ENCODE measurements at places on chromosomes 1 and 21. TPM values are rescaled to one million over a fixed set of nuclear protein-coding genes. Genes with fewer than 3 reads are reported as not detected.
A peak's percentile ranks its signal among the peaks of the same experiment; 100 is the strongest.

Gene PRAMEF10
- not detected for total RNA-seq

Gene CNIH4
- total RNA-seq = 46.0 TPM

Gene NOL9
- 21.3 TPM for total RNA-seq

Gene PEAR1
- 11.2 TPM for total RNA-seq

Gene DDAH1
- total RNA-seq = 11.1 TPM

Gene FCRL3
- total RNA-seq = not detected

DNA sequence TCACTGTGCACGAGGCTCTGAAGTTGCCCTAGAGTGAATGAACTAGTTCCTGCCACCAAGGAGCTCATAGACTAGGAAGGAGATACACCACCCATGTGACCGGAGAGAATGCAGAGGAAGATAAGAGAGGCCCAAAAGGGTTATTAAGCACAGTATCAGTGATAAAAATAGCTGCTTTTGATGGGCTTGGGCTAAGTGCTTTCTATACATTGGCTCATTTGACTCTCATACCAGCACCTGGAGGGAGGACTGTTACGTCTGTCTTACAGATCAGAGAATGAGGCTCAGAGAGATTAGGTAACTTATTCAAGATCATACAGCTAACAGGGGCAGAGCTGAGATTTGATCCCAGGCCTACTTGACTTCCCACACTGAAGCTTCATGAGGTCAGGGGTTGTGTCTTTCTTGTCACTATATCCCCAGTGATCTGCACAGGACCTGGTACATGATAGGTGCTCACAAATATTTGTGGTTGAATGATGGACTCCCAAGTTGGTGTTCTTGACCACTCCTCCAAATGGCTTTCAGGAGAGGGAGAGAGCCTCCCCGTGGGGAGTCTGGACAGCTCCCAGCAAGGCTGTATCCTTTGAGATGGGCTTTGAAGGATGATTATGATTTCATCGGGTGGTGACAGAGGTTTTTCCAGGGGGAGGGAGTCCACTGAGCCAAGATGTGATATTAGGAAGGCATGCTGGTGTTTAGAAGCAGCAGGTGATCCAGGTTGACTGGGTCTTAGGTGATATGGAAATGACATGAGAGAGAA lies 14.4 kb downstream of the PPFIA4 start:
- peak; percentile 3 for DNase-seq

DNA sequence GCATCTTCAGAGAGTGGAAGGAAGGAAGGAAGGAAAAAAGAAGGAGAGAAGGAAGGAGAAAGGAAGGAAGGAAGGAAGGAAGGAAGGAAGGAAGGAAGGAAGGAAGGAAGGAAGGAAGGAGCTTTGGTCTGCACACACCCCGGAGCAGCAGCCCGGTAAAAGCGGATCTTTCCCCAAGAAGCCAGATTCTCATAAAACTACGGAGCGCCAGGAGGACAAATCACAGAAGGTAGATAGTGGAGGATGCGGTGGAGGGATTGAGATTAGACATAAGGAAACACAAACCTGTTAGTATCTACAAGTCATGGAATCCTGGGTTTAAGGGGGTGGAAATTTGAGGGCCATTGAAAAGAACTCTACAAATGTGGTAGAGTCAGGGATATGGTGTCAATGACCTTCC lies 36.7 kb downstream of the PAX7 start:
- DNase-seq = no peak

GRCh38 chr21:26806801-26807295 lies 38.4 kb downstream of the ADAMTS1 start:
- no peak for DNase-seq

- DNase-seq = no peak
Observed at GRCh38 chr21:37281993-37282392, 14.9 kb upstream of the VPS26C start.

DNA sequence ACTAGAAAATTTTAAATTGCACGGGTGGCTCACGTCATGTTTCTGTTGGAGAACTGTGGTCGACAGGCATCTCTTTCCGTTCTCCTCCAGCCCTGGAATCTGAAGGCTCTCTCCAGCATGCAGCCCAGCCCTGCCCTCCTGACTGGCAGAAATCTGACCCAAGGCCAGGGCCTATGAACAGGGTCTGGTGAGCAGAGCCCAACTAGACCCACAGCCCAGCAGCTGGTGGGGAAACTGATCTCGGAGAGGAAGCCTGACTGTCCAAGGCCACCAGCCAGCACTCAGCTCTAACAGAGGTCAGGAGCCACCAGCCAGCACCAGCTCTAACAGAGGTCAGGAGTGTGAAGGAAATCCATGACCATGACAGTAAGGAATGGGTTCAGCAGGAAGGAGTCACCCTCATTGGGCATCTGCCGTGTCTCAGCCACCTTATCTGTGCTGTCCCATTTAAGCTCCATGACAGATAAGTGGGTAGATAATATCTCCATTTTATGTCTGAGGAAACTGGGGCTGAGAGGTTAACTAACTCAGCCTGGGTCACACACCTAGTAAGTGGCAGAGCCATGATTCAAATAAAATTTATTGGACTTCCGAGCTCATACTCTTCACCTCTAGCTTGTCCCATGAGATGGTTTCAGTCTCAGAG lies 20.2 kb upstream of the PKP1 start:
- no peak for DNase-seq

- DNase-seq = no peak
Observed at GRCh38 chr1:229034342-229034741, 236.6 kb upstream of the RAB4A start.

- DNase-seq = peak; percentile 5
Observed at GRCh38 chr1:115062542-115063004, 26.7 kb downstream of the TSPAN2 start.

- no peak for DNase-seq
Observed at GRCh38 chr1:22915816-22916470, 56.7 kb downstream of the LACTBL1 start.

DNA sequence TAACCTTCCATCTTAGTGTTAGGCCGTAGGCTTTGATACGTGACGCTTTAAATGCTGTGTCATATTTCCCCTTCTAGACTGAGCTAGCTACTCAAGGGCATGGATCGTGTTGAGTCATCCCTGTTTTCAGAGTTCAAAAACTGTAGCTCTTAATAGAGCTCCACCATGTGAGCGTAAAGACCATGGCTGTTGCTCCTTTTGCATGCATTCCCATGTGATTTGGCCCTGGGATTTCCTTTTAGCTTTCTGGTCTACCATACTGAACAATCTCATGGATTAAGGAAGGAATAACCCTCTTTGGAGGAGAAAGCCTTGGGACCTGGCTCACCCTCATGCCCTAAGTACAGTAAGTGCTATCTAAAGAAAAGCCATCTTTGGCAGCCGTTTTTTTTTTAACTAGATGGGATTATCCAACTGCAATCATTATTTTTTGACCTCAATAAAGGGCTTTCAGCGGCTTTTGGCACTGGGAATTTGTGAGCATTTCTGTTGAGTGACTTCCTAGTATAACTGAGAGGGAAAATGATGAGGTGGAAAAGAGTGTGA lies 76.6 kb downstream of the PLPP3 start:
- DNase-seq = no peak

GRCh38 chr1:178694923-178695525 lies 30.0 kb upstream of the RALGPS2 start:
- DNase-seq = no peak

GRCh38 chr1:205672395-205672889 lies 7.9 kb downstream of the SLC45A3 start:
- no peak for DNase-seq

GRCh38 chr1:231172411-231172810 lies 10.6 kb downstream of the TRIM67 start:
- DNase-seq = no peak

DNA sequence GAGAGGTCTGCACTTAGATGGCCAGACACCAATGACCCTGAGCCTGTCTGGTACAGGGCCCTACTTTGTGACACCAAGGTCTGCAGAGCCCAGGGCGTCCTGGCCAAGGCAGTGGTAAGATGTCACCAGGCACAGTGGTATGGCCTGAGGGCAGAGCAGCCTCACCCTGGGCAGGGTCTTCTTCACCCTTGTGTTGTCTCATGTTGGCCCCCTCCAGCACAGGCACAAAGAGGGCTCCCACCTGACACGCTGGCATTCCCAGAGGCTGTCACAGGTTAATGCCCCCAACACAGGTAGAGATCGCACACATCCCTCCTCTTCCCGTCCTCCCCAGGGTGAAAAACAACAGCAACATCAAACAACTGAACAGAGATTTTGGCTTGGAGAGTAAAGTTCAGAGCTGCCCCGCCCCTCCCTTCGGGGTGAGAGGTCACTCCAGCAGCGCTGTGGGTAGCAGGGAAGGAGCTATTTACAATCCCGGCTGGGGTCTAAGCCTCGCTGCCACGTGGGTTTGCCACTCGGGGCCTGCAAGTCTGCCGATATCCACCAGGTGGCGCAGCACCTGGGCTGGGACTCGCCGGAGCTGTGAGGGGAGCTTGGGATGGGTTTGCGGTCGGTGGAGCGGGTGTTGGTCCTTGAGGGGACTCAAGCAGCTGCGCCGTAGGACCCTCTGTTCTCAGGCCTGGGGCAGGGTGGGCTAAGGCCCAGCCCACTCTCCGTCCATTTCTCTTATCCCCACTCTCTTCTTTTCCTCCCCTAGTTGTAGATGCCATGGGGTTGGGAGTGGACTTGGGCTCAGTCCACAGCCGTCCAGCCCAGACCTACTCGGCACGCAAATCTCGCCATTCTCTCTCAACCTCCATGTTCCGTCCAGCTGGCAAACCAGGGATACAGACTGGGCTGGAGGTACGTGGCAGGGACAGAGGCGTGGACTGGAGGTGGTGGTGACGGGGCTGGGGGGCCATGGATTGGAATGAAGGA lies 12.7 kb downstream of the EFNA3 start:
- peak; percentile 59 for DNase-seq

GRCh38 chr1:116699605-116700004 lies 32.1 kb upstream of the IGSF3 start:
- no peak for DNase-seq
